NCI-H2081 treated with DMSO at 0.1 percent for 48 hours (cell line): ENCODE measurements at places on chromosomes 6 and 20.

- DNase-seq, result no peak
Observed at GRCh38 chr6:158213925-158214674, 46.0 kb downstream of the GTF2H5 start.

DNA sequence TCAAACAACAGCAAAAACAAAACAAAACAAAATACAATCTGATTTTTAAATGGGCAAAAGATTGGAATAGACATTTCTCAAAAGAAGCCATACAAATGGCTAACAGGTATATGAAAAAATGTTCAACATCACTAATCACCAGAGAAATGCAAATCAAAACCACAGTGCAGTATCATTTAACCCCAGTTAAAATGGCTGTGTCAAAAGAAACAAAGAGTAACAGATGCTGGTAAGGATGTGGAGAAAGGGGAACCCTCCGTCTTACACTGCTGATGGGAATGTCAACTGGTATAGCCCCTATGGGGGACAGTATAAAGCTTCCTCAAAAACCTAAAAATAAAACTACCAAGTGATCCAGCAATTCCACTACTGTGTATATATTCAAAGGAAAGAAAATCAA lies 10.9 kb upstream of the NELFCD start:
- DNase-seq, result no peak

DNA sequence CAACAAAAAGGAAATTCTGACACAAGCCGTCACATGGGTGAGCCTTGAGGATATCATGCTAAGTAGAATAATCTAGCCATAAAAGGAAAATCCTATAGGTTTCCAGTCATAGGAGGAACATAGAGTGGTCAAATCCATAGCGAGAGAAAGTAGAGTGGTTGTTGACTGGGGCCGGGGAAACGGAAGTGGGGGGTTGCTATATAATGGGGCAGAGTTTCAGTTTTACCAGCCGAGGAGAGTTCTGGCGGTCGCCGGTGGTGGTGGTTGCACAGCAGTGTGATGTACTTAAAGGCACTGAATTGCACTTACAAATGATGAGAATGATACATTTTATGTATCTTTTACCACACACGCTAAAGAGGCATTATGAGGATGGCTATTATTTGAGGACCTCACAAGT lies 4.9 kb downstream of the GPR31 start:
- DNase-seq, result no peak

DNA sequence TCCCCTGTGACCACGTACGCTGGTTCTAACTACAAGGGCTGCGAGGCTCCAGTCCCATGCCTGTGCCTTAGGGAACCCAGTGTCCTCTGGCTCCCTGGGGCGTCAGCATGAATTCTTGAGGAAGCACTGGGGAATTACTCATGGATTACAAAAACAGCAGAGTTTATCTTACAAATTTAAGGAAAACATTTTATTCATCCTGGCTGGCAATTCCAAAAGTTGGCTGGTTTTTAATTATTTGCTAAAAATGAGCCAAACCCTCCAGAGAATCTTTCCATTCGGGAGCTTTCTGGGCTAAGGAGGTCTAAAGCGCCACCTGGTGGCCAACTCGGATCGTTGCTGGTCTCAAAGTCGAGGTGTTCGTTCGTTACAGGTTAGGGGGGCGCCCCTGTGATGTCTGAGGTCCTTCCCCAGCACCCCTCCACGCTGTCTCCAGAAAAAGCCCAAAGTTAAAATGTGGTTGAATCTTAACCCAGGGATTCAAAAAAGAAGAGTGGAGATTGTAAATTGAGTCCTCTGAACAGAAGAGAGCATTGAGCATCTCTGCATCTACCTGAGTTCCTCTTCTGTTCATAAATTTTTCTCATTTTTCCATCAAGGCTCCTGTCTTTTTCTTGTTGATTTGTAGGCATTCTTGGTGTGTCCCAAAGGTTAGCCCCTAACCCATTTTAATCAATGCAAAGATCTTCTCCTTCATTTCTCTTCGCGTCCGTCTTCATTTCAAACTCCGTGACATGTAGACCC lies 99.4 kb downstream of the BFSP1 start:
- DNase-seq, result peak; percentile 23

- no peak for DNase-seq
Observed at GRCh38 chr20:37308086-37309050, 18.9 kb downstream of the MANBAL start.

DNA sequence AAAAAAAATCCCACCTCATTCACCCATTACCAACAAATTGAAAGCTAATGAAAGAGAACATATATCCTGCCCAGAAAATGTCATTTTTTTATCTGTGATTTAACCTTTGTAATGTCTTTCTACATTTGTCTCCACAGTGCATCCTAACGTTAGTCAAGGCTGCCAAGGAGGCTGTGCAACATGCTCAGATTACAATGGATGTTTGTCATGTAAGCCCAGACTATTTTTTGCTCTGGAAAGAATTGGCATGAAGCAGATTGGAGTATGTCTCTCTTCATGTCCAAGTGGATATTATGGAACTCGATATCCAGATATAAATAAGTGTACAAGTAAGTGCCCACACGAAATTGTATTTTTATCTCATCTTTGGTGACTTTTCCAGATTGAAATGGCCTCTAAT lies 30.0 kb downstream of the RSPO3 start:
- no peak for DNase-seq

GRCh38 chr20:64140061-64140931 lies 24.0 kb upstream of the MYT1 start:
- DNase-seq, result no peak

- DNase-seq, result no peak
Observed at GRCh38 chr6:139344186-139344963, 30.1 kb downstream of the CITED2 start.

DNA sequence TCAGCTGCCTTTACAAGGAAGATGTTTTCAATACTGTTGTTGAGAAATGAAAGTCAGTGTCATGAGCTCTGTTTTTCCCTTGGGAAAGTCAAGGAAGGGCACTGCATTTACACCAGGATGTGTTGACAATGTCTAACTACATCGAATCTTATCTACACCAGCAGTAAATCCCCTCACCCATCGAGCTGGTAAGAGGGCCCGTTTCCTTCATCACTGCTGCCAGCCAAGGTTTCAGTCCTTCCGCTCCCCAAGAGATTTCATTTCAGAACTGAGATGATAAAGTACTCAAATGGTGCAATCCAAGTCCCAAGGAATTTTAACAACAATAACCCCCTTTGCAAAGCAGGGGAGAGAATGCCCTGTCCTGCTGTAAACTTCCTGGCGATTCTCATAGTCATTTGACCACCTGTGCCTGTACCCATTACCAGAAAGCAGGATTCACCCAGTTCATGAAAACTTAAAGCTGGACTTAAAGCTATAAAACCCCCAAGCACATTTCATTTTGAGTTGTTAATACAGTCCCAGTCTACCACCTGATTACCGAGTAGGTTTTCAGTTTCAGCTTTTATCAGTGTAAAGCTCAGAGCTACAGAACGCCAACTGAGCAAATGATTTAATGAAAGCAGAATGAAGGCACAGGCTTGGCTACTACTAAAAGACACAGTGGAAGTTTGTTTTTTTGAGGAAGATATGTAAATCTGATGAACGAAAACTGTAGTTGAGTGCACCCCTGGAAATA lies 122.5 kb upstream of the TAB2 start:
- no peak for DNase-seq

GRCh38 chr6:135146162-135146934 lies 34.8 kb upstream of the MYB start:
- DNase-seq, result no peak

- DNase-seq, result no peak
Observed at GRCh38 chr20:5135363-5136012, 8.7 kb downstream of the CDS2 start.

DNA sequence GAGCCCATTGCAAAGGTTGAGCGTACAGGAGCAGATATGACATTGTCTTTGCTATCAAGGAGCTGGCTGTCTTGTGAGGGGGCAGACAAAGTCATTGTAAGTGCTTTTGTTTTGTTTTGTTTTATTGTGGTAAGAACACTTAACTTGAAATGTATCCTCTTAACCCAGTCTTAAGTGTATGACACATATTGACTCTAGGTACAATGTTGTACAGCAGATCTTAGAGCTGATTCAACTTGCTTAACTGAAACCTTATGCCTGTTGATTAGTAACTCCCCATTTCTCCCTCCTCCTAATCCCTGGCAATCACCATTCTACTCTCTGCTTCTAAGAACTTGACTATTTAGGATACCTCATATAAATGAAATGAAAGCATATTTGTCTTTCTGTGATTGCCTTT lies 429.0 kb downstream of the BMP2 start:
- DNase-seq, result no peak

- DNase-seq, result no peak
Observed at GRCh38 chr6:130742131-130742681, 85.0 kb upstream of the SMLR1 start.

- peak; percentile 99 for DNase-seq
Observed at GRCh38 chr6:26157251-26158075, 70.2 kb downstream of the HFE start.

- DNase-seq, result no peak
Observed at GRCh38 chr6:169827290-169827717, 75.9 kb downstream of the ERMARD start.

DNA sequence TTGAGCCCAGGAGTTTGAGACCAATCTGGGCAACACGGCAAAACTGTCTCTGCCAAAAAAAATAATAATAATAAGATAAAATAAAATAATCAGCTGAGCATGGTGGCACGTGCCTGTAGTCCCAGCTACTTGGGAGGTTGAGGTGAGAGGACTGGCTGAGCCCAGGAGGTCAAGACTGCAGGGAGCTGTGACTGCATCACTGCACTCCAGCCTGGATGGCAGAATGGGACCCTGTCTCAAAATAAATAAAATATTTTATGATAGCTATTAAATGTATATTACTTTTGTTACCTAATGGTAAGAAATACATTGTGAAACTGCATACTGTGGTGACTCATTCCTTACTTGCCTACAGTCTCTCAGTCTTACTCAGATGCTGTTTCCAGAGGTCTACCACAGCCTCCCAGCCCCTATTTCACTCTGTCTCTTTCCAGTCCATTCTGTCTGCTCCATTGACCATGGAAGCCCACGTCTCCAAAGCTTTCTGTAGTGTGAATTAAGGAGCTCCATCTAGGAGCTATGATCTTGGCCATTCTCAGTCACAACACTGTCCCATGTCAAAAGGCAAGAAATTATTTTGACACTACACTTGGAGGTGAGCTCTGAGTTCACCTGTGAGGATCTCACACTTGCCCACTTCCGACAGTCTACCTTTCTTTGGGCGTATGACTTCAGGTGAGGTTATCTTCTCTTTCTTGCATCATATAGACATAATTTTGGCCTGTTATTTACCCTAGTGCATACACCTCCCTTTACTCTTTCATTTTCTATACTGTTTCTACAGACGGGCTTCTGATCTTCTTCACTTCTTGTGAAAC lies 22.4 kb upstream of the SNX9 start:
- DNase-seq, result no peak

DNA sequence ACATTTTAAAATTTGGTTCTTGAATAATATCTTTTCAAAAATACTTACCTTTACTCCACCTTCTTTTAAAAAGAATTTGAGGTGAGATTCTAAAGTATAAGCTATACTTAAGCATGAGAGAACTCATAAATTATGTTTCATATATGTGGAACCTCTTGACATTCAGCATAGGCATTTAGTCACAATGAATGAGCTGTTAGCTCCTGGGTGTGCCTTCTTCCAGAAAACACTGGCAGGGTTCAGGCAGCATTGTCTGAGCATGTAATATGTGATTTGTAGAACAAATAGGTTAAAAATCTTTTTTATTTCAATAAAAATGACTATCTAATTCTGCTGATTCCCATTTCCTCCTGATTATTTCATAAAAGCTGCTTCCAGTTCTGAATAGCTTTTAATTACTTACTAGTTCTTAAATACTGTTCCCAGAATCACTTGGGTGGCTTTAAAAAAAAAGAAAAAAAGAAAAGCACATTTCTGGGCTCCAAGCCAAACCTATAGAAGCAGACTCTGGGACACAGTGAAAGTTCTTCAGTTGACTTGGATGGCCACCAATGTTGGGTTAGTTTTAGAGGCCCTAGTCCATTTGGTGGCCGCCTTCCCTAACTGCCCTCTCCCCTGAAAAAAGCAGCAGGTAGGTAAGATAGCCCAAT lies 20.2 kb downstream of the RNF8 start:
- no peak for DNase-seq

DNA sequence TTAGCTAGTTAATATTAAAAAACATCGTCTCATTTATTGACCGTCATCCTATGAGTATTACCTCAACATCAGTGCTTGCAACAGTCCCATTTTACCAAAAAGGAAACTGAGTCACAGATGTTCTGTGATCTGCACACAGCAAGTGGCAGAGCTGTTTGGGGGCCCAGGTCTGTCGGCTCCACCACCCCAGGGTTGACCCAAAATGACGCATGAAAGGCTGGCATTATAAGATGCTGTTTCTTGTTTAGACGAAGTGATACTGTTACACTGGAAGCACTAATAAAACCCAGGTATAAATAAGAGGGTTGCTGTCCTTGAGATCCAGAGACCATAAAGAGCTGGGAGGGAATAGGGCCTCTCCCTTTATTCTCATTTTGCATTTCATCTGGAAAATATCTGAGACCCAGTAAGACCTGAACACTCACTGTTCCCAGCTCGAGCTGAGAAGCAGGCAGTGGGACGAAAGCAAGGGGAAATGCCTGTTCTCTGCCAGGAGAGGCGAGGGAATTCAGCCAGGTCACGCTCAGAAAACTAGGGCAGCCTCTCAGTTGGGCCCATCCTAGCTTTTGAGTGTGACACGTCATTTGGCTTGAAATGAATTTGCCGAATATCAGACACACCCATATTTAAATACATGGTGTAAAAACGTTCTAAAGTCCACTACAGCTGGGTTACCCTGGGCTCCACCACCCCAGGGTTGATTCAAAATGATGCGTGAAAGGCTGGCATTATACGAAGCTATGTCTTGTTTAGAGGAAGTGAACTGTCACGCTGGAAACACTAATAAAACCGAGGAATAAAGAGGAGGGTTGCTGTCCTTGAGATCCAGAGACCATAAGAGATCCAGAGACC lies 1.4 kb upstream of the MICAL1 start:
- no peak for DNase-seq

DNA sequence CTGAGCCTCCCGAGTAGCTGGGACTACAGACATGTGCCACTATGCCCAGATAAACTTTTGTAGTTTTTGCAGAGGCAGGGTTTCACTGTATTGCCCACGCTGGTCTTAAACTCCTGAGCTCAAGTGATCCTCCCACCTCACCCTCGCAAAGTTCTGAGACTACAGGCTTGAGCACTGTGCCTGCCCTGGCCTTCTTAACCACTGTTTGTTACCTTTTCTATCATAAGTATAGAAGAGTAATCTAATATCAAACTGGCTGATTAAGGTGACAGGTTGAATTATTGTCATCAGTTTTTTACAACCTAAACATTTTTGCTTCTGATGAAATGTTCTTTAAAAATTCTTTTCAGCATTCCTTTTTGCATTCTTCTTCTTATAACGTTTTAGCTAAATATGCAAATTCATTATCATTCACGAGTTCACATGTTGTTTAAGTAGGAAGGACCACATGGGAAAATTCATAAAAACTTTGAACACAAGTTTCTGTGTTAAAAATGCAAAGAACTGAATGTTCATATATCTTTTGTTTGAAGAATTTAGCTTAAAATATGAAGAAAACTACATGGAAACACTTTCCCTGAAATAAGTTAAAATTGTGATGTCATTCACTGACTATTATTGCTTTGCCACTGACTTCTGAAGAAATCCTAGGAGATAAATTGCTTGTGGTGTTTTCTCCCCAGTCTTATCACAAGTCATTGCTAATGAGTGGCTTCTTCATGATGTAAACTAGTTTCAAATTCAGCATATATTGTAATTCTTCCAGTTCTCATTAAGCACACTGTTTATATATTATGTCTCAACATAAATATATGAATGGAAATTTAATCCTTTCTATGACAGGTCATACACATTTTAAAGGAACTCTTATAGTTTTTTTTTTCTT lies 106.7 kb downstream of the ADGRB3 start:
- no peak for DNase-seq

GRCh38 chr6:99151634-99152346 lies 197.7 kb downstream of the FAXC start:
- DNase-seq, result no peak
